ENCODE measurements at places on chromosomes 2 and 18.

DNA sequence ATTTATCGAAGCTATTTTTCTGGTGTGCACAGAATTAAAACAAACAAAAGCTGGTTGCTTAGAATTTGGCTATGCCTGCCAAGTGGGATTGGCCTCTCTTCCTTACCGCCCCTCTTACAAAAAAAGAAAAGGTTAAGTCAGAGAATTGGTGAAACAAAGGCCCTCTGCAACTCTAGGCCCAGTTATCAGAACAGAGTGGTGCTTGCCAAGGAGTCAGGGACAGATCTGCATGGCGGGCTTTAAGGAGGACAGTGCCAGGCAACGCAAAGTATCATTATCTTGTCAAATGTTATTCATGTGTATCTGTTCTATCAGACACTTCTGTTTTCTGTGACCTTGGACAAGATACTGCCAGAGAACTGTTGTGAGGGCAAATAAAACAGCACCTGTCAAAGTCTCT is 78.3 kb downstream of the TGIF1 start:
- no peak for DNase-seq

GRCh38 chr2:227500301-227500630 is 28.3 kb downstream of the AGFG1 start:
- no peak for DNase-seq

GRCh38 chr2:149871091-149871885 is 283.7 kb upstream of the MMADHC start:
- DNase-seq = no peak

- no peak for DNase-seq
Observed at GRCh38 chr2:214077727-214078126, 333.1 kb upstream of the VWC2L start.

- DNase-seq = no peak
Observed at GRCh38 chr2:45466053-45466452, 145.0 kb downstream of the SRBD1 start.

- no peak for DNase-seq
Observed at GRCh38 chr18:54608028-54608642, 17.1 kb downstream of the DYNAP start.

GRCh38 chr18:67517444-67517765 is 885 bp upstream of the DSEL start:
- no peak for DNase-seq

GRCh38 chr2:96470636-96471035 is 34.5 kb downstream of the NEURL3 start:
- peak; percentile 23 for DNase-seq

DNA sequence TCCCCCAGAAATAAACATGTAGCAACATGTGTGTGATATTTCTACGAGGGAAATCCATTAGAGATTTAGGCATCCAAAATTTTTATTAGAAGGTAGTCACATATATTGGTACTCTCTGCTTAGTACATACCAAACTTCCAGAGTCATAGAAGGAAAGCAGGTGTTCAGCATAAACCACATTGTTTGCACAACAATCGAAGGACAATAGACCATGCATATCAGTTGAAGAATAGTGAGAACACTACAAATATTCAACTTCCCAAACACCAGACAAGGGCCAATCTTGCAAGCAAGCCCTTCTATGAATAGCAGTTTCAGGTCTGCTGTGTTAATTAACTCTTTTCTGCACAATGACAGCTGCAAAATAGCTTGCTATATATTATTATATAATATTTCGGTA is 702.2 kb downstream of the ERBB4 start:
- no peak for DNase-seq

- DNase-seq = no peak
Observed at GRCh38 chr2:48330430-48330829, 199.5 kb upstream of the STON1 start.

Data from stimulated activated CD4-positive, alpha-beta T cell treated with anti-CD3 and anti-CD28 coated beads, Interleukin-12 subunit alpha, Interleukin-12 subunit beta, amount 100 ng/mL, for 24 hours (primary cell).